Substantia nigra (tissue), 51 donors: ENCODE measurements at places on chromosomes 13 and 19.

DNA sequence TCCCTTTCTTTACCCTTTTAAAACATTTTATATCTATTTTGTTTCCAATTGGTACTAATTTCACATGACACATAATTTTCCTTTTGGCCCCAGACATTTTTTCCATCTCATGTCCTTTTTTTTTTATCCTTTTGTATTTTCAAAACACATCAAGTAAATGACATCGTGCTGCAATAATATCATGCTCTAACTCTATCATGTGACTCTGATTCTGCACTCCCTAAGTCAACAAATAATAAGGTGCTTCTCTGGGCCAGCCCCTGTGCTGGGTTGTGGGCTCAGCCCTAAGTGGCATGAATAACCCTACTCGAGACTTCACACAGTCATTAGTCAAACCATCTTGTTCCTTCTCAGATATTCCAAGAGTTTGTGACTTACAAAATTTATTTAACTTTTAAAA, 21.7 kb downstream of the NALCN start:
- DNase-seq, result no peak

- DNase-seq, result no peak
Observed at GRCh38 chr19:4506449-4507149, 11.7 kb downstream of the PLIN4 start.

GRCh38 chr19:3632739-3633558, 6.4 kb upstream of the CACTIN start:
- no peak for DNase-seq

GRCh38 chr13:109572389-109572788, 214.0 kb downstream of the IRS2 start:
- no peak for DNase-seq

- DNase-seq, result no peak
Observed at GRCh38 chr13:92265408-92265807, 867.0 kb downstream of the GPC5 start.

DNA sequence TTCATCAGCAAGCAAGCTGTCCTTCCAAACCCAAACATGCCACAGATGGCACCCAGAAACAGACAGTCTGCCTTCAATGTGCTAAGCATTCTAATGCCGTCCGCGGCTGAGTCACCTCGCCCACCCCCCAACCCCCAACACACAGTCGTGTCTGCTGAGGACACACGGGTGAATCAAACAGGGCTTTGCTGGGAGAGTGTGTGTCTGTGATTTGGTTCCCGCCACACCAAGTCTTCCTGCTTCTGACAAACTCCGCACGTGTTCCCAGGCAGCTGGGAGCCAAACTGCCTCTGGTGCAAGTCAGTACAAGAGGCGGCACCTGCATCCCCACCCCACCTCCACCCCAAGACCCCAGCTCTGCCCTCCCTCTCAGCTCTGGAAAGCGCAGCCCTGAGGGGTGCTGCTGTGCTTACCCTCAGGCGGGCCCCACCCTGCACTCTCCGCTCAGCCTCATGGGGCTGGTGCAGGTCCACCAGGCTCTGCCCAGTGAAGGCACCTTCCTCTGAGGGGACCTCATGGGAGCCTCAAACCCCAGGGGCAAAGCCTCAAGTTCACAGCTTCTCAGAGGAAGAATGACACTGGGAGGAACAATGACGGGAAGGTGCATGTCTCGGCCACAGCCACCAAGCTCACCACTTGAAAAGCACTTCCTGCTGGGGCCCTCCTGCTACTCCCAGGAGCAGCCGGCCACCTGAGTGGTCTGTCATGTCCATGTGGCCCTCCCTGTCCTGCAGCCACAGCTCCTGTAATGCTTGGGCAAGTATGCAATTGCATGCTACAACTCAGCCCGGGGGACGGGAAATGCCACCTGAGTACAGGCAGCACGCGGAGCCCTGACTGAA, 15.0 kb upstream of the SLC35E1 start:
- no peak for DNase-seq

- no peak for DNase-seq
Observed at GRCh38 chr19:5193192-5193591, 147.4 kb downstream of the PTPRS start.

DNA sequence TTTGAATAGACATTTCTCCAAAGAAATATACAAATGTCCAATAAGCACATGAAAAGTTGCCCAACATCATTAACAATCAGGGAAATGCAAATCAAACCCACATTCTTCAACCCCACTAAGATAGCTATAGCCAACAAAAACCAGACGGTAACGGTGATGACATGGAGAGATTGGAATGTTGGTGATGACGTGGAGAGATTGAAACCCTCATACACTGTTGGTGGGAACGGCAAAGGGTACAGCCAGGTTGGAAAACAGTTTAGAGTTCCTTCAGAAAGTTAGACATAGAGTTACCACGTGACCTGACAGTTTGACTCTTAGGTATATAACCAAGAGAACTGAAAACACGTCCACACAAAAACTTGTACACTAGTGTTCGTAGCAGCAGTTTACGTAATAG, 48.1 kb downstream of the TNFRSF19 start:
- no peak for DNase-seq

DNA sequence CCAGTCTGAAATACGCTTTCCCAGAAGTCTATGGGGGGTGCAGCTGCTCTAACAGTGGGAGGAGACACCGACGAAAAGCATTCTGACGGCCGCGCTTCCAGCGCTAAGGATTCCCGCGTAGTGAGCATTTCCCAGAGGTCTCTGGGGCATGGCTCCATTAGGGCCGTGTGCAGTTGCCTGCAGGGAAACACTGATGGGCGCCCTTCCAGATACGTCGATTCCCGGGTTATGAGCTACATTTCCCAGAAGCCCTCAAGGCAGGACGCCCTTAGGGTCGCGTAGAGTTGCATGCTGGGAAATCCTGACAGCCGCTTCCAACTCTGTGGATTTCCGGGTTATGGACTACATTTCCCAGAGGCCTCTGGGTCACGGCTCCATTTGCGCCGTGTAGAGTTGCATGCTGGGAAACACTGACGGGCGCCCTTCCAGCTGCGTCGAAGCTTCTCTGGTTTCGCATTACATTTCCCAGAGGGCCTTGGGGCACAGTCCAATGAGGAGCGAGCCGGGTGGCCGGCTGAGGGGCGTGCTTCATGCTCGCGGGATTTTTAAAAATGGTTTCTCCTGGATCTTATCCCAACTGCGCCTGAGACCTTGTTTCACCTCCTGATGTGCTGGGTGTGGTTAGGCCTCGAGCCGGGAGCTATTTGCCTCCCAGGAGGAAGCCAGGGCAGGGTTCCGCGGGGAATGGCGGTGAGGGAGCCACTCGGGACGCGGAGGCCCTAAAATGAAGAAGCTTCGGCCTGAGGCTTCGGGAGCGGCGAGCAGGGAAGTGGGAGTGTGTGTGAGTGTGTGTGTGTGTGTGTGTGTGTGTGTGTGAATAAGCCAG, 17.2 kb upstream of the ZNF331 start:
- peak; percentile 92 for DNase-seq

- DNase-seq, result no peak
Observed at GRCh38 chr13:98206946-98207345, 29.9 kb upstream of the RNF113B start.

DNA sequence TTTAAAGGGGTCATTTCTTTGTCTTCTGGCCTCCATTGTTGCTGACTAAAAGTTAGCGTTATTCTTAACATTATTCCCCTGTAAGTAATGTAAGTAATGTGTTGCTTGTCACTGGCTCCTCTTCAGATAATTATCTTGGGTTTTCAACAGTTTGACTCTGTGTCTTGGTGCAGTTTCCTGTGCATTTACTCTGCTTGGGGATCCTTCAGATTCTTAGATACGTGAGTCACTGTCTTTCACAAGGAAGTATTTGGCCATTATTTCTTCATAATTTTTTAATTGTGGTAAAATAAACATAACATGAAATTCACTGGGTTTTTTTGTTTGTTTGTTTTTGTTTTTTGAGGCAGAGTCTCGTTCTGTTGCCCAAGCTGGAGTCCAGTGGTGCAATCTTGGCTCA, 13.5 kb upstream of the OR7D2 start:
- DNase-seq, result no peak

GRCh38 chr19:16657384-16657783, 2.6 kb downstream of the SMIM7 start:
- no peak for DNase-seq

- no peak for DNase-seq
Observed at GRCh38 chr19:6608940-6609339, 18.0 kb upstream of the CD70 start.

- no peak for DNase-seq
Observed at GRCh38 chr19:17058236-17058635, 17.0 kb downstream of the HAUS8 start.

DNA sequence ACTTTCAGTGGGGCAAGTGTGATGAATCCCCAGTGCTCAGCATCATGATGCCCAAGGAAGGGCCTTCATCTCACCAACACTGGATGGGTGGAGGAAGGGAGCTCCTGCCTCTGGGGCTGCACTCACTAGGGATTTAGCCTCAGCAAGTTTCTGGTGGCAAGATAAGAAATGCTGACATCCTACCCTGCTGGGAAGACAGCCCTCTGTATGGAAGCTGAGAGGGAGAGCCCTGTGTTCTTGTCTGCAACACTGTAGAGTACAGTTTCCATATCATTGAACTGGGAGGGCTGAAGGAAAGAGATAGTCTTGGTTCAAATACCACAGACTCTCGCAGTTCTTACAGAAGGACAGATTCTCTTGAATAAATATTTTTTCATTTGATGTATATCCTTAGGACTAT, 7.3 kb upstream of the ZNF460 start:
- no peak for DNase-seq

DNA sequence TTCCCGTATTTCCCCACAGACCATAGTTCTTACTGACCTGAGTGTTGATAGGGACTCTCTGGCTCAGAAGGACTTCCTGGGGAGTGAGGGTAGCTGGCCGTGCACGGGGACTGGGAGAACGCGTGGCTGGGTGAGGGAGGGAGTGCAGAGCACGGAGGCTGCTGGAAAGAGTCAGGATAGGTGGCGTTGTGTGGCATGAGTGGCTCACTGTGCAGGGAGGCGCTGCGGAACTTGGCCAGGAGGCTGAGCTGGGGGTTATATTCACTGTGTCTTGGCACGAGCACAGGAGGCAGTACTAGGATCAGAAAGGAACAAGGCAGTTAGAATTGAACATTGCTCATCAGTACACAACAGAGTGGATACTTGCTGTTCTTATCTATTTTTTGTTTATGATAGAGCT, 47.4 kb downstream of the SMAD9 start:
- peak; percentile 46 for DNase-seq

- DNase-seq, result no peak
Observed at GRCh38 chr19:1511318-1512317, 1.2 kb downstream of the ADAMTSL5 start.

- DNase-seq, result no peak
Observed at GRCh38 chr13:73388586-73388985, 329.8 kb downstream of the KLF5 start.

- DNase-seq, result no peak
Observed at GRCh38 chr19:38877781-38878574, at the start of gene RINL. Gene RINL (minus strand): TSS chr19:38878275. CDS start chr19:38876742, 1,533 bp downstream.

GRCh38 chr13:41259875-41260501, 3.4 kb downstream of the MTRF1 start:
- no peak for DNase-seq

GRCh38 chr19:34120141-34120540, 52.2 kb upstream of the LSM14A start:
- no peak for DNase-seq

DNA sequence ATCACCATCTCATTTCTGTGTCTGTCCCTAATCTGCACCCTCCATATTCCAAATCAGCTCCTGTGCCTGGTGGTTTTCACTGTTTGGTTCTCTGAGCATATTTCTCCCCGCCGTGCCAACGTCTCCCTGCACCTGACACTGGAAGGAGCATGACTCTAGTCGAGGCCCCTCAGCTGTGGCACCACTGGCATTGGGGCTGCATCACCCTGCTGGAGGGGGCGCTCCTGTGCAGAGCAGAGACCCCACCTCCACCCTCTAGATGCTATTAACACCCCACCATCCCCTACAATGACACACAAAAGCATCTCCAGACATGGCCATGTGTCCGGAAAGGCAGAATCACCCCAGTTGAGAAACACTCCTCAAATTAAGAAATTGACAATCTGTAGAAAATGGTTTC, 20.8 kb downstream of the ZSCAN5C start:
- DNase-seq, result no peak

GRCh38 chr13:101846701-101847100, 394.2 kb downstream of the ITGBL1 start:
- no peak for DNase-seq

GRCh38 chr19:40489882-40490230, 23.1 kb downstream of the SPTBN4 start:
- no peak for DNase-seq

- DNase-seq, result no peak
Observed at GRCh38 chr19:41893899-41894298, 10.9 kb downstream of the ARHGEF1 start.

- no peak for DNase-seq
Observed at GRCh38 chr13:110133425-110134235, 173.3 kb downstream of the COL4A1 start.

DNA sequence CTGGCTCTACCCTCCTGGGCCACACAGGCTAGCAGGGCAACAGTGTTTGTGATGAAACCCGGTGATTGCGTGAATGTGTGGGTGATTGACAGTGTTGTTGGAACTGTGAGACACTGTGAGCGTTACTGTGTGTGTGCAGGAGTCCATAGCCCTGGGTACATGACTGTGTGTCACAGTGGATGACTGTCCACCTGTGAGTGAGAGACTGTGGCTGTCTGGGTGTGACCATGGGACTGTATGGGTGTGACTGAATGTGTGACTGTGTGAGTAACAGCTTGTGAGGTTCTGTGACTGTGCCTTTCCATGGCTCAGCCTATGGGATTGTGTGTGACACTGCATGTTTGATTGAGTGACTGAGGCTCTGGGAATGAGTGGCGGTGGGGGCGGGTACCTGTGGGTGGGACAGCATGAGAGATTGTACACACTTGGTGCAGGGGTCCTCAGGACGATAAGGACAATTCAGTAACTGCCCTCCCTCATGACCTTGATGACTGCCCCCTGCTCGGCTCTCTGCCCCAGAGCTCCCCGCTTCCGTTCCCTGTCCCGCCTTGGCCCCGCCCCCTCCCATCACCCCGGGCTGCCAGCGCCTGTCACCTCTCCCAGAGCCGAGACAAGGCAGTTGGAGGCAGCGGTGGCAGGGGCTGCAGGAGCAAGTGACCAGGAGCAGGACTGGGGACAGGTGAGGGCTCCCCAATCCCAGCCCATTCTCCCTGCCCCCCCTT, at the start of gene GIPR:
Gene GIPR (plus strand): TSS at position 602 of the 722 bp plus-strand sequence. CDS start 1,300 bp downstream, outside the sequence.
- DNase-seq, result peak; percentile 23

GRCh38 chr13:43664700-43665191, 122.0 kb downstream of the ENOX1 start:
- no peak for DNase-seq

GRCh38 chr19:31957711-31958110, 387.7 kb upstream of the ZNF507 start:
- no peak for DNase-seq
